Left renal pelvis (tissue), 4 donors: ENCODE measurements at places on chromosomes 12 and 14. TPM values are rescaled to one million over a fixed set of nuclear protein-coding genes. Genes with fewer than 3 reads are reported as not detected.

Gene ST8SIA1
- polyA plus RNA-seq, result 5.5 TPM

Gene TMEM119
- 102 TPM for polyA plus RNA-seq

Gene CCDC175
- 1.2 TPM for polyA plus RNA-seq

Gene PSMB11
- polyA plus RNA-seq, result not detected

Gene MGST1
- 35.8 TPM for polyA plus RNA-seq

Gene ASIC1
- polyA plus RNA-seq, result 4.8 TPM

Gene KLRC2
- not detected for polyA plus RNA-seq

Gene RASSF8
- polyA plus RNA-seq, result 67.9 TPM

Gene PDE3A
- 26.8 TPM for polyA plus RNA-seq

Gene PTMS
- polyA plus RNA-seq, result 578 TPM

Gene SRRM4
- polyA plus RNA-seq, result 0.01 TPM

Gene FUT8
- 16.0 TPM for polyA plus RNA-seq

Gene TSPAN8
- polyA plus RNA-seq, result 44.1 TPM

Gene MSI1
- polyA plus RNA-seq, result 27.1 TPM

Gene A2ML1
- 0.21 TPM for polyA plus RNA-seq

Gene ALDH1L2
- polyA plus RNA-seq, result 1.1 TPM

Gene B4GALNT1
- 0.86 TPM for polyA plus RNA-seq

Gene APOF
- polyA plus RNA-seq, result not detected

Gene CD163L1
- polyA plus RNA-seq, result 1.1 TPM

Gene SYNDIG1L
- polyA plus RNA-seq, result 0.24 TPM

Gene KLRG1
- polyA plus RNA-seq, result 2.2 TPM

Gene HAL
- 0.43 TPM for polyA plus RNA-seq

Gene PLEKHG3
- polyA plus RNA-seq, result 60.7 TPM

Gene TMPRSS12
- polyA plus RNA-seq, result not detected

Gene MANSC4
- 0.32 TPM for polyA plus RNA-seq

Gene ARPC3
- polyA plus RNA-seq, result 174 TPM

Gene SERPINA5
- 9.7 TPM for polyA plus RNA-seq
